Uterine smooth muscle cell (primary cell): ENCODE measurements at places on chromosomes 2 and 18. TPM values are rescaled to one million over a fixed set of nuclear protein-coding genes. Genes with fewer than 3 reads are reported as not detected.

The CHMP1B gene
- 50.7 and 58.0 TPM in 2 replicates for total RNA-seq

The RRM2 gene
- total RNA-seq, result 21.0 and 76.0 TPM in 2 replicates

The PLB1 gene
- 1.9 and 3.1 TPM in 2 replicates for total RNA-seq

The SLC38A11 gene
- total RNA-seq, result 0.22 and 1.5 TPM in 2 replicates
